Brain microvascular endothelial cell (primary cell): ENCODE measurements at places on chromosomes 11 and 22.

DNA sequence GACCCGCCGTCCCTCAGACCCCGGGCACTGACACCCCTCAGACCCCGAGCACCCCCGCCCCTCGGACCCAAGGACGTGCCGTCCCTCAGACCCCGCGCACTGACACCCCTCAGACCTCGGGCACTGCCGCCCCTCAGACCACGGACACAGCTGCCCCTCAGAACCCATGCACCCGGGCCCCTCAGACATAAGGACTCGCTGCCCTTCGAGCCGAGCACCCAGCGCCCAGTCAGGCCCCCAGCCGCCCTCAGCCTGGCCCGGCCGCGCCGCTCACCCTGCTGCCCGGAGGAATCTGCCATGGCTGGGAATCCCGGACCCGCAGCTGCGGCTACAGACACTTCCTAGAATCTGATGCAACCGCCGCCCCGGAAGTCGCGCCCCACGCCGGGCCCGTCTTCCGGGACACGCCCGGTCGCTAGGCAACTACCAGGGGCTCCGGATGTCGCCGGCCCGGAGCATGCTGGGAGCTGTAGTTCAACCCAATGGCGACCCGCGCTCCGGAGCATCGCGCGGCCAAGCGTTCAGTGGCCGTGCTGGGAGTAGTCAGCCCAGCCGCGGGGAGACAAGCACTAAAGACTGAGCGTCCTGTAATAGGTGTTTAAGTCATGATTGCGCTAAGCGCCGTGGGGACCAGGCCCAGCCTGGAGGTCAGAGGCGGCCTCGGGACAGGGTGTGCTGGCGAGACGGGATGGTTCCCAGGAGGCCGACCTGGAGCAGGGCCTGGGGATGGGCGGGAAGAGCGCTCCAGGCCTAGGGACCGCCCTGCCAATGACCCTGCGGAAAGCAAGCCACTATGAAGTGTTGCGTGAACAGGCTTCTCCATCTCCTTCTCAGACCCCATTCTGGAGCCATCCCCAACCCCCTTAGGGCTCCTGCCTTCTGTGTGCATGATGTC, at the start of gene CARS1:
Gene CARS1 (minus strand): TSS at position 355 of the 895 bp plus-strand sequence. CDS start 56 bp downstream, at position 299.
- peak; percentile 94 for DNase-seq

GRCh38 chr11:36399236-36399635, 103.1 kb downstream of the PRR5L start:
- no peak for DNase-seq

DNA sequence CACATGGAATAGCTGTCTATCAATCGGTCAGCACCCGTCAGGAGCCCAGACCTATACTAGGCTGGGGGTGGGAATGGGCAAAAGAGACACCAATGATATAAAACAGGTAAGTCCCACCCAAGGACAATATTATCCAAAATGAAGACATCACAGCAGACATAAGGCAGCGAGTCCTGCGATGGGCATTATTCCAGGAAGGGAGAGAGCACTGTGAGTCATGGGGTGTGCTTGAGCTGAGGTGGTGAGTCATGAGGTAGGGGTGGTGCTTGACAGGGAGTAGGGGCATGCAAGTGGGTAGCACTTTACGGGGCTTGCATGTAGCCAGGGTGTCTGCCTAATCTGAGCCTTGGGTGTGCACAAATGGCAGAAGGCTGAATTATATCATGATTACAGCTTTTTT, 605.0 kb upstream of the CADM1 start:
- DNase-seq, result peak; percentile 27

DNA sequence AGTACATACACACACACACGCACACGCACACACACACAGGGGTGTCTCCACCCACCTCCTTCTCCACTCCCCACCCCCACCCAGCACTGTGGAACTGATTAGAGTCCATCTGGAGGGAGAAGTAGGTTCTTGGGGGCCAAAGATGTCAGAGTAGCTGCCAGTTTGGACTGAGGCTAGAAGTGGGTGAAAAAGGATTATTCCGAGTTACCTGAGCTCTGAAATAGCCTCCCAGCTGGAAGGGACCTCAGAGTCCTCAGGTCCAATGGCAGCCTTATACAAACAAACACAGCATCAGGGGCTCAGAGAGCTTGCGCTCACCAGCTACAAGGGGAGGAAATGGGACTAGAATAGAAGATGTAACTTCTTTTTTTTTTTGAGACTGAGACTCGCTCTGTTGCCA, 20.8 kb downstream of the IL10RA start:
- DNase-seq, result no peak

- no peak for DNase-seq
These were observed 39.1 kb downstream of the MACROD1 start for GRCh38 chr11:64126796-64127195.
